ENCODE measurements at places on chromosomes 5 and 9.
A peak's percentile ranks its signal among the peaks of the same experiment; 100 is the strongest.

GRCh38 chr5:66869347-66869746 is 273.2 kb downstream of the MAST4 start:
- no peaks in the 10 kb centered on the region for H3K4me1 ChIP-seq
- no peak overlapping the region for H3K27ac ChIP-seq
- H3K36me3 ChIP-seq: no peaks in the 10 kb centered on the region
- DNase-seq: no peak
- H3K27me3 ChIP-seq: no peaks in the 10 kb centered on the region
- no peak overlapping the region for H3K4me3 ChIP-seq

GRCh38 chr5:82993416-82993815 is 83.8 kb downstream of the TMEM167A start:
- no peak for DNase-seq
- H3K4me1 ChIP-seq: no peaks in the 10 kb centered on the region
- no peaks in the 10 kb centered on the region for H3K27me3 ChIP-seq
- no peaks in the 10 kb centered on the region for H3K36me3 ChIP-seq
- no peak overlapping the region for H3K4me3 ChIP-seq
- H3K27ac ChIP-seq: no peak overlapping the region

- no peaks in the 10 kb centered on the region for H3K36me3 ChIP-seq
- no peaks in the 10 kb centered on the region for H3K27me3 ChIP-seq
- H3K27ac ChIP-seq: no peak overlapping the region
- no peak for DNase-seq
- no peak overlapping the region for H3K4me3 ChIP-seq
Measured at GRCh38 chr5:72512593-72512860, 5.3 kb upstream of the ZNF366 start.

DNA sequence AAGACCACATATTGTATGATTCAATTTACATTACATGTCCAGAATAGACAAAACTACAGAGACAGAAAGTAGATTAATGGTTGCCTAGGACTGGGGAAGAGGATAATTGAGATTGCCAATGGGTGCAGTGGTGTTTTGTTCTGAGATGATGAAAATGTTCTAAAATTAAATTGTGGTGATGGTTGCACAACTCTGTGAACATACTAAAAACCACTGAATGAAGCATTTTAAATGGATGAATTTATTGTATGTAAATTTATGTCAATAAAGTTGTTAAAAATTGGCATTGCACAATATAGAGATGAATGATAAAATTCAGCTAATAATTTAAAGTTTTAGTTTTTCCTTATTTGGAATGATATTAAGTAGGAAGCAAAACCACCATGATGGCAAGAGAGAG is 109.5 kb upstream of the NR4A3 start:
- H3K27ac ChIP-seq: no peak overlapping the region
- no peak for DNase-seq
- no peaks in the 10 kb centered on the region for H3K4me1 ChIP-seq
- no peaks in the 10 kb centered on the region for H3K27me3 ChIP-seq

DNA sequence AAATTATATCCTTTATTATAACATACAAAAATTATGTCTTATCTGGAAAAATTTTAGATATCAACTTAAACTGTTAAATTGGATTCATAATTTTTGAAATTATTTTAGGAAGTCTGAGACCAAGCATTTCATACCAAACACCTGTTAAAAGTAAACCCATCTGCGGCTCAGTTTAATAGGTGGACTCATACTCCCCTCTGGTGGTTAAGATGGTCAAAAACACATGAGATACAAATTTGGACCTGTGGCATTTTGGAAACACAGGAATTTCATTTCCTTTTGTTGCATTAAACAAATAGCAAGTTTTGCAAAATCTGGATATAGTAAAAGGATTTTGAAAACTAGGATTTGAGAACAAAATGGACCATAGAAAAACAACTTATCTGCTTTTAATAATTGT is 53.7 kb downstream of the RGMB start:
- H3K4me3 ChIP-seq: no peak overlapping the region
- no peaks in the 10 kb centered on the region for H3K36me3 ChIP-seq
- no peaks in the 10 kb centered on the region for H3K4me1 ChIP-seq
- DNase-seq: no peak

GRCh38 chr9:12463641-12464040 is 229.5 kb upstream of the TYRP1 start:
- no peaks in the 10 kb centered on the region for H3K4me1 ChIP-seq
- no peaks in the 10 kb centered on the region for H3K36me3 ChIP-seq

- H3K36me3 ChIP-seq: no peaks in the 10 kb centered on the region
- peak overlapping the region; percentile 3 for H3K27ac ChIP-seq
- peaks cover 34% of the 10 kb centered on the region for H3K4me1 ChIP-seq
- no peak for DNase-seq
- H3K27me3 ChIP-seq: no peaks in the 10 kb centered on the region
Measured at GRCh38 chr9:133124123-133124906, 3.3 kb upstream of the RALGDS start.

- H3K27ac ChIP-seq: peak overlapping the region; percentile 71
- H3K4me1 ChIP-seq: no peaks in the 10 kb centered on the region
- peak; percentile 41 for DNase-seq
- H3K27me3 ChIP-seq: no peaks in the 10 kb centered on the region
Measured at GRCh38 chr5:14440582-14441431, 140.8 kb upstream of the OTULINL start.

- H3K27ac ChIP-seq: peak overlapping the region; percentile 75
- H3K27me3 ChIP-seq: no peaks in the 10 kb centered on the region
- no peaks in the 10 kb centered on the region for H3K36me3 ChIP-seq
- no peak for DNase-seq
- H3K4me3 ChIP-seq: no peak overlapping the region
Measured at GRCh38 chr9:113653746-113654604, 190.4 kb downstream of the RGS3 start.

DNA sequence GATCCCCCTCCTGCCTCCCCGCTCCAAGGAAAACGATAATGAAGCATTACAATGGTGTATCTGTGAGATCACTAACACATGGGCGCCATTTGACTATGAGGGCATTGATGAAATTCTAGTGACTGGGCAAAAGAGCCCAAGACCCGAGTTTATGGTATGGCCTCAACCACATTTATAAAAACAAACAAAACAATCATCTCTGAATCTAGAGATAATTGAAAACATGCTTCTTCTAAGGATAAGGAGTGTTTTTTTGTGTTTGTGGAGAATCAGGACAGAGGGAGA is 100.9 kb upstream of the SEMA6A start:
- H3K27me3 ChIP-seq: no peaks in the 10 kb centered on the region
- DNase-seq: no peak
- no peaks in the 10 kb centered on the region for H3K4me1 ChIP-seq
- H3K36me3 ChIP-seq: no peaks in the 10 kb centered on the region
- no peak overlapping the region for H3K27ac ChIP-seq
- H3K4me3 ChIP-seq: no peak overlapping the region

DNA sequence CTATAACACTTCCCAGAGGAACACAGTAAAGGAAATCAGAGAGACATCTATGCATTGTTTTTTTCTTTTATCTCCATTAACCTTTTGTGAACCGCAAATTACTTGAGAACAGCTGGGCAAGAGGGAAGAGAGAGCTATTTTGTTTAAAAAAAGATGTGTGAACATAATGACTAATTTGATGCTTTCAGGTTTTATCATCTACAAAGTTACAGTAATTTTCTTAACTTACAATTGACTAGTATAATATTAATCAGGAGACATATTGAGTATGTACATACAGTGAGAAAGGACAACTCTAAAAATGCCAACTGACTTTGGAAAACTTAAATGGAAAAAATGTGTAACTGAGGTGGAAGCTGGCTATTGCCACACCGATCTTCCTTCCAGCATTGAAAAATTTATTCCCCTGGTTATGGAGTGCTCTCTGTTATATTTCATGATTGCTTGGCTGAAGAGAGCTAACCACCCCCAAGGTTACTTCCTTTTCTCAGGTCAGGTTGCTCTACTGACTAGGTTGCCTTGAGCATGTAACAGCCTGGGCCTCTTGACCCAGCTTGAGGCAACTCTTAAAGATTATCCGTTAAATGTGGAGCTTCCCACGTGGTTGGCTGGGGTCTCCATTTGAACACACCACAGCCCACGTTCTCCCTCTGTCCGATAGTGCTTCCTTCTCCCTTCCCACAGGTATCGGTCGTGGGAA is 62.6 kb upstream of the C6 start:
- H3K27me3 ChIP-seq: no peaks in the 10 kb centered on the region
- no peaks in the 10 kb centered on the region for H3K36me3 ChIP-seq

DNA sequence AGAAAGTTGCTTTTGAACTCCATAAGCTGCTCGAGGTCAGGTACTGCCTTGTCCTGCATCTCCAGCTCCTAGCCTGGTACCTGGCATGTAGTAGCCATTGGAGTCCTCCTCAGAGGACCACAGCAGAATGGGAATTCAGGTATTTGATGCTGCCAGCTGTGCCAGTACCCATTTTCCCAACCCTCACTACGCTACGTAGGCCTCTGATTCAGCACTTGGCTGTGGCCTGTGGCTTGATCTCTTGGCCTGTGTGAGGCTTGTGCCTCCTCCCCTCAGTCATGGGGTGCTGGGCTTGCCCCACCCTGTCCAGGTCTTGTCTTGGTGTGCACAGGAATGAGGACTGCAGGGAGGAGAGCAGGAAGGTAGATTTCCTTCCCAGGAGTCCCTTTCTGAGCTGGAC is 11.8 kb downstream of the OTULIN start:
- no peaks in the 10 kb centered on the region for H3K27me3 ChIP-seq
- no peak for DNase-seq
- no peaks in the 10 kb centered on the region for H3K36me3 ChIP-seq
- H3K4me3 ChIP-seq: no peak overlapping the region
- peak overlapping the region; percentile 43 for H3K27ac ChIP-seq
- H3K4me1 ChIP-seq: no peaks in the 10 kb centered on the region

DNA sequence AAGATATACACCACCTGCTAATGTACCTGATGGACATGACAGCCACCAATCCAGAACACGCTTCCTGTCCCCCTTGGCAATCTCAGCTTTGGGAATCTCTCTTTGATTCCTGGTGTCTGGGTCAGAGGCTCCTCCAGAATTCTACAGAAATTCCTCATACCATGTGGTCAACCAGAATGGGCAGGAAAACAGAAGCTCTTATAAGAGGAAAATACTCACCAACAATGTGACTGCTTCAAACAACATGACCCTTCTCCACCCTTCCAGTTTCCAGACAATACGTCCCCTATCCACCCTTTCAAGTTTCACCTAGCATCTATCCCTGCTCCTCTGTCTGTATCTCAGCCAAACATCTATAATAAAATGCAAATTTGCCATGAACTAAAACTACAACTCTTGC is 247.2 kb downstream of the DENND1A start:
- H3K36me3 ChIP-seq: no peaks in the 10 kb centered on the region
- DNase-seq: no peak
- H3K27ac ChIP-seq: no peak overlapping the region
- H3K27me3 ChIP-seq: no peaks in the 10 kb centered on the region
- no peaks in the 10 kb centered on the region for H3K4me1 ChIP-seq
- no peak overlapping the region for H3K4me3 ChIP-seq

- H3K4me1 ChIP-seq: no peaks in the 10 kb centered on the region
- no peak overlapping the region for H3K4me3 ChIP-seq
- no peak overlapping the region for H3K27ac ChIP-seq
- H3K27me3 ChIP-seq: no peaks in the 10 kb centered on the region
- no peak for DNase-seq
- H3K36me3 ChIP-seq: no peaks in the 10 kb centered on the region
Measured at GRCh38 chr9:100602342-100602801, 24.5 kb downstream of the CAVIN4 start.

DNA sequence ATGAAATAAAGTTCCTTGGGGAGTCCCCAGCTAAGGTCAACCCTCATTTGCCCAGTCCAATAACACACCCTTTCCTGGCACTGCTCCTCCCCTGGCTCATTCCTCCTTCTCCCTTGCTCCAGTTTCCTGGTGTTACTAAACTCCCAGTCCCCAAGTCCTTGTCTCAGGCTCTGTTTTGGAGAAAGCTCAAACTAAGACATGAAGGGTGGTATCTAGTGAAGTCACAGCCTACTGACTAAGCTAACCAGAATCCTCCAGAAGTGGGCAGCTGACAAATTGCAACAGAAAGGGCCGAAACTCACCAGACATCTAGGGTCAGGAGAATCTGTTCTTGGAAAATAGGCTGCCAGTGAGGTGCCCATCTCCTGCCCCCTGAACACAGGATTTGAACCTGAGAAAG is 118.7 kb upstream of the NEK6 start:
- H3K4me3 ChIP-seq: no peak overlapping the region
- H3K36me3 ChIP-seq: no peaks in the 10 kb centered on the region
- no peaks in the 10 kb centered on the region for H3K4me1 ChIP-seq
- no peak overlapping the region for H3K27ac ChIP-seq
- DNase-seq: no peak
- no peaks in the 10 kb centered on the region for H3K27me3 ChIP-seq

DNA sequence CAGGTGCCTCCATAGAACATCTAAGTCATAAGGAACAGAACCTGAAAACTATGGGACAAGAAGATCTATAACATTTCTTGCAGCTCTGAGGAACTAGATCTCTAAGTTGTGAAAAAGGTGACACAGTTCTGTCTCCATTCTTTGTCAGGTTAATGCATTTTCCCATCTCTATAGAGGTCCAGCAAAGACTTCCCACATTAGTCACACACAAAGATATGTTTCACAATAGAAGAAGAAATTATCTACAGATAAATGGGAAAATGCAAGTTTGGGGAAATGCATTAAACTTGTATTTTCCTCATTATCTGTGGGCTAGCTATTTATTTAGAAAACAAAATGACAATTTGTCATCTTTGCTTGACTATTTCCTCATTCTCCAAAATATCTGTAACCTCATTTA is 458.6 kb upstream of the PAPPA start:
- H3K4me3 ChIP-seq: no peak overlapping the region
- H3K27me3 ChIP-seq: no peaks in the 10 kb centered on the region
- H3K36me3 ChIP-seq: no peaks in the 10 kb centered on the region
- no peak overlapping the region for H3K27ac ChIP-seq
- no peak for DNase-seq

DNA sequence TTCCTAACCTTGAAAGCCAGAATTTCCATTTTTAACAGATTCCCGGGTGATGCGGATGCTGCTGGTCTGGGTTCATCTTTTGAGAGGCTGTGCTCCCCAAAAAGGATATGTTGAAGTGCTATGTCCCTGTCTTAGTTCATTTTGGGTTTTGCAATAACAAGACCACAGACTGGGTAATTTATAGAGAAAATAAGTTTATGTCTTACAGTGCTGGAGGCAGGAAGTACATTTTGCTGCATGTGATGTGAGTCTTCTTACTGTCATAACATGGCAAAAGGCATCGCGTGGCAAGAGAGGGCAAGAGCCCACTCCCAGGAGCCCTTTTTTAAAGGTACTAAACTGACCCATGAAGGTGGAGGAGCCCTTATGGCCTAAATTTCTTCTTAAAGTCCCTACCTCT is 114.1 kb downstream of the DAPK1 start:
- no peak overlapping the region for H3K4me3 ChIP-seq
- no peak overlapping the region for H3K27ac ChIP-seq
- no peaks in the 10 kb centered on the region for H3K36me3 ChIP-seq
- H3K4me1 ChIP-seq: no peaks in the 10 kb centered on the region
- H3K27me3 ChIP-seq: no peaks in the 10 kb centered on the region

GRCh38 chr9:19023078-19023477 is 9.9 kb downstream of the SAXO1 start:
- H3K4me3 ChIP-seq: no peak overlapping the region
- no peaks in the 10 kb centered on the region for H3K4me1 ChIP-seq
- no peak for DNase-seq
- H3K36me3 ChIP-seq: no peaks in the 10 kb centered on the region
- H3K27ac ChIP-seq: no peak overlapping the region

Measured in breast epithelium (tissue), 4 donors.